ENCODE measurements at places on chromosomes 4 and X.
A peak's percentile ranks its signal among the peaks of the same experiment; 100 is the strongest.

DNA sequence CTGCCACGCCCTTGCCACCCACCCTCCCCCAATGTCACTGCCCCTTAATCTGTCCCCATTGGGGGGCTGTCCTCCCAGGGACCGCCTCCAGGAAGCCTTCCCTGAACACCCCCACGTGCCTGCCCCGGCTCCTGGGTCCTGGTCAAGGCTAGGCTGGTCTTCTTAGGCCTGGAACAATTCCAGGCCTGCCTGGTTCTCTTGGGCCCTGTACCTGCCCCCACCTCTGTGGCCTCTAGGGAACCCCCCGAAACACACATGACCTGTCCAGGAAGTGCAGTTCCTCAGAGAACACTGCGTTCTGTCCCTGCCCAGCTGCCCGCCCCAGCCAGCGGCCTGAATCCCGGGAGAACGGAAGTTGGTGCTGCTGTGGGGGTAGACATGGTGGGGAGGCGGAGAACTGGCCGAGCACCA is 5.1 kb downstream of the MXD4 start:
- DNase-seq, result no peak

DNA sequence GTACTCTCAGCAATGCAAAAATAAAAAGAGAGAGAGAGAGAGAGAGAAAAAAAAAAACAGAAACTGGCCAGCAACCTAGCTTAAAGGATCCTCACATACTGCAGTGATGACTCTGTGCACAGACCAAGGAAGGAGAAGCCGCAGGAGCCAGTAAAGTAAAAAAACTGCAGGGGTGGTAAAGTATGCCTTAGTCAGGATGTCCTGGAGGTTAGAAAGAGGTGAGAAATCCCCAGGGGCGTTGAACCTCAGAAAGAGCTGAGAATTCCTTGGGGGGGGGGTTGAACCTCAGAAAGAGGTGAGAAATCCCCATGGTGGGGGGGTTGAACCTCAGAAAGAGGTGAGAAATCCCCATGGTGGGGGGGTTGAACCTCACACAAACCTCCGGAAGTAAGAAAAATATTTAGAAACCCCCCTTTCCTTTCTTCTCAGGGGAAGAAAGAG is 48.0 kb downstream of the MAGEA9 start:
- peak; percentile 19 for DNase-seq

DNA sequence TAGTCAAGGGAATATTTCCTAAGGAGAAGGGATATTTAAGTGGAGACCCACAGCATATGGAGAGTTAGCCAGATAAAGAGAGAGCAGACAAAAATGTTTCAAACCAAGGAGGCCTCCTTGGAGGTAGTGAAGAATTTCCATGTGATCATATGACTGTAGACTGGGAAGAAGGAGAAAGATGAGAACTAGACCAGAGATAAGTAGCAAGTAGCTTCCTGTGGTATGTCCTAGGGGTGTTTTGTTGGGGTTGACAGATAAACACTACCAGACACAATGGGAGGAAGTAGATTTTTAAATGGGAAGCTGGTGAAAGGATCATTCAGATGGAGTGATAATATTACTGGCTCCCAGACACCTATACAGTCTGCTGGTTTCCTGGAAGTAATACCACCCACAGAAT is 13.6 kb downstream of the SYAP1 start:
- no peak for DNase-seq

DNA sequence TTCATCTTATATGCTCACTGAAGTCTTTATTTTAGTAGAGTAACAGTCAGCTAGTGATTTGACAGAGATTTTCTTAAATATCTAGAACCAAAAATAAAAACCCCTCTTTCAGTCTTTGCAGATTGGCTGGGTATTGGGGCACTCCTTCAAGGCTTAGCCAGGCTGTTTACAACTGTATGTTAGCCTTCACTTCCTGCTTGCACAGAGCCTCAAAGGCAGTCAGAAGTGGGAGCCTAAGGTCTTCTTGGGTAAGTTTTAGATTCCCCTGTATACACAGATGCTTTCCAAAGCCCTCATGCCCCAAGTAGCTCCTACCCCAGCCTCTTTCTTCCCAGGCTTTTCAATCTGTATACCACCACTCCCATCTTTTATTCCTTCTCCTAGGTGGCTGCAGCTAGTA is 136.1 kb upstream of the STIM2 start:
- DNase-seq, result no peak

- DNase-seq, result no peak
Observed at GRCh38 chrX:135264206-135264605, 12.3 kb downstream of the ETDA start.

- DNase-seq, result no peak
Observed at GRCh38 chr4:123922847-123923246, 526.3 kb downstream of the SPRY1 start.

- no peak for DNase-seq
Observed at GRCh38 chr4:154961263-154961662, 180.2 kb downstream of the RBM46 start.

DNA sequence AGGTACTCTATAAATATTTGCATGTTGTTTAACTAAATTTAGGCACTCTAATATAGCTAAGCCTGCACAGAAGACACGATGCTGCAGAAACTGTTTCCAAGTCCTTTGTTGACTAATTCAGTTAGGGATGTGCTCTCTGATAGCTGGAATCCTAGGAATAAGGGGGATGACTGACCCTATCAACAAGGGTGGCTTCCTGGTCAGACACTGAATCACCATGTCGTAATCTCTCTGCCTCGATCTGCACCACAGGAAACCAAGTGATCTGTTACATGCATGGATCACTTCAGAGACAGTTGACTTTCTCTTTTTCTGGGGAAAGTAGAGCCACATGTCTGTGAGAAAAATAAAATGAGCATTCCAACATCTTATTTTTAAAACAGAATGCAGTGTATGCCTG is 169.1 kb downstream of the GUCY2F start:
- no peak for DNase-seq

- DNase-seq, result no peak
Observed at GRCh38 chr4:89357340-89357739, 49.7 kb upstream of the GPRIN3 start.

GRCh38 chr4:8701126-8702019 is 108.8 kb downstream of the CPZ start:
- no peak for DNase-seq

DNA sequence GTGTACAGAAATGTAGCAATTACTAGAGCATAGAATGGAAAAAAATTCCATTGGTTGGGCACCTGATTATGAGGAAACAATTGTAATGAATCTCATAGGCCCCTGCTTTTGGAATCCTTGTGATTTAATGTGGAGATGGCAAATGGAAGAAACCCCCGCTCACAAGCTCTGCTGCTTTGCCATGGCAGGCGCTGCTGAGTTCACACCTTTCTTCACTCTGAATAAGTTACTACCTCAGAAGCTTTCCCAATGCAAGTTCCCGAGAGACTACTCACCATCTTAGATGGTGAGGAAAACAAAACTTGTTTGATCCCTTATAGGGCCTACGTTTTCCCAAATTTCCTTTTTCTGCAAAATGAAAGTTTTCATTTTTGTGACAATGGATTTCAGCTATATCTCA is 266.6 kb upstream of the TAPT1 start:
- DNase-seq, result no peak

DNA sequence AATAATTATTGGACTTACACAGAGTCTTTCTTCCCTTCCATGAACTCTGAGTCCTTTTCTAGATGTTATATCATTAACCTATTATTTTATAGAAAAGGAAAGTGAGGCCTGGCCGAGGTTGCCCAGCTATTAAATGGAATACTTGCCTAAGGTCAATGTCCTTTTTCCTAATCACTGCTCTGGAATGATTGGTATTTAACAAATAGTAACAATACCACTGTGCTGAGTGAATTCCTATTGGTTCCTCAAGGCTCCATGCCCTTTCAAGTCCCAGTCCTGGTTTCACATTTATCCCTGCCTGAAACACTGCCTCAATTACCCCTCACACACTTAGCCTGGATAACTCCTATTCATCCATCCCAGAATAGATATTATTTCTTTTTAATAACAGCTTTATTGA is 6.2 kb downstream of the TCEAL9 start:
- no peak for DNase-seq

- no peak for DNase-seq
Observed at GRCh38 chr4:159178979-159179969, 76.4 kb downstream of the RAPGEF2 start.

- DNase-seq, result no peak
Observed at GRCh38 chr4:126750723-126751122, 882.0 kb upstream of the INTU start.

- no peak for DNase-seq
Observed at GRCh38 chrX:19865567-19866363, 21.6 kb downstream of the SH3KBP1 start.

DNA sequence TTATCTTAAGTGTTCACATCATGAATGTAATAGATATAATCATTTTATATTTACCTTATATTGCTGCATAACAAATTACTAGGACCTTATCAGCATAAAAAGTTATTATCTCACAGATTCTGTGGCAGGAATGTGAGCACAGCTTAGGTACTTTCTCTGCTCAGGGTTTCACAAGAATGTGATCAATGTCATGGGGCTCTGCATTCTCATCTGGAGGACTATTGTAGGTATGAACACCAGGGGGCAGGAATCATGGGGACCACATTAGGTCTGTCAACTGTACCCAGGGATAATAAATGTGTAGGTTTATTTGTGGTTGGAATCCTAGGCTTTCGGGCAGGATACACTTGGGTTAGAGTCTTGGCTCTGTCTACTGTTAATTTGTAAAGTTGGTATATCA is 519.2 kb downstream of the ARAP2 start:
- DNase-seq, result no peak

DNA sequence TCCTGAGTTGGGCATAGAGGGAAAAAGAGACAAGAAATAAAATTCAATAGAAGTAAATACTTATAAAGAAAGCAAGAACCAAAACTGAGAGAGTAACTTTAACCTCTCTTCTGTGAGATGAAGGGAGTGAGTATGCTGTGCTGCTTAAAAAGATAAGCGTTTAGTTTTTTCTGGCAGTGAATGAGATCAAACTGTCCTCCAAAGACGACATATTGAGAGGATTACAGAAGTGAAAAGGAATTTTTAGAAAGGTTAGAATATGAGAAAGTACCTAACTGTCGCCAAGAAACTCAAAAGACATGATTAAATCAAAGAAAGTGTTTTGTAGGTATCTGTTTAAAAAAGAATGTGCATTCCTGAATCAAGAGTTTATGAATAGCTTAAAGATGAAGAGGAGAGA is 16.0 kb downstream of the GAB1 start:
- DNase-seq, result no peak

- DNase-seq, result no peak
Observed at GRCh38 chr4:150283689-150284088, 205.4 kb downstream of the DCLK2 start.

DNA sequence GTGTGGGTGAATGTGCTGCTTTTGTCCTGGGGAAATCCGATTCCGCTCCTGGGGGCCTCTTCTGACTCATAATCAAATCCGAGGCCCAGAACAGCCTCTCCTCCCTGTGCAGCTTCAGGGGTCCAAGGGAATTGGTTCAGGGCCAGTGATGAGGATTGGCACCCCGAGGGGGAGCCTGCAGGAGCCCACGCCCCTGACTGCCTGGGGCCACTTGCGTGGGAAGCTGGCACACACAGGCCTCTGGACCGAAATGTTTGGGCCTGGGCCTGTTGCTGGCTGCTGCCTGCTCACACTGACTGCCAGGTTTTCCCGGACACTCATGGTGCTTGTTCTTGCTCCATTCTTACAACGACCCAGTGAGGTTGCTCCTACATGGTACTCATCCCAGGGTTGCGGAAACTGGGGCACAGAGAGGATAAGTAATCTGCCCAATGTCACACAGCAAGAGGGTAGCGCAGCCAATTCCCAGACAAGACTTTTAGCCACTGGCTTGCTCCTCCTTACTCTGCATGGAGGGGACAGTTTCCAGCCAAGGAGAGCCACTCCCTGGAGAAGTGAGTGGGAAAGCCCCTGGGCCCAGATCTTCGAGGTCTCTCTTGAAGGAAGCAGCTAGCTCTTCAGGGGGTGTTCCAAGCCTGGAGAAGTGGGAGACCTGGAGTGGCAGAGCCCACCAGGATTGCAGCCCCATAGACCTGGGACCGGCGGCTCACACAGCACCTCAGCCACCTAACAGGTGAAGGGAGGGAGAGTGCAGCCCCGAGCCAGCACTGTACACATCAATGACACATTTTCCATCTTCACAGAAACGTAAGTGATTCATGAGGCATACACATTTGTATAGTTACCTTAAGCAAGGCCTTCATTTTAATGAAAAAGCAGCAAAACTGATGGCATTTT is 20.3 kb downstream of the CFAP99 start:
- no peak for DNase-seq

- DNase-seq, result no peak
Observed at GRCh38 chr4:109873791-109874514, 26.0 kb downstream of the LRIT3 start.

GRCh38 chrX:100090931-100091330 is 319.1 kb downstream of the PCDH19 start:
- no peak for DNase-seq

GRCh38 chrX:107758231-107758766 is 17.3 kb downstream of the TSC22D3 start:
- no peak for DNase-seq

GRCh38 chrX:65035446-65035770 is 59.2 kb upstream of the ZC4H2 start:
- no peak for DNase-seq

DNA sequence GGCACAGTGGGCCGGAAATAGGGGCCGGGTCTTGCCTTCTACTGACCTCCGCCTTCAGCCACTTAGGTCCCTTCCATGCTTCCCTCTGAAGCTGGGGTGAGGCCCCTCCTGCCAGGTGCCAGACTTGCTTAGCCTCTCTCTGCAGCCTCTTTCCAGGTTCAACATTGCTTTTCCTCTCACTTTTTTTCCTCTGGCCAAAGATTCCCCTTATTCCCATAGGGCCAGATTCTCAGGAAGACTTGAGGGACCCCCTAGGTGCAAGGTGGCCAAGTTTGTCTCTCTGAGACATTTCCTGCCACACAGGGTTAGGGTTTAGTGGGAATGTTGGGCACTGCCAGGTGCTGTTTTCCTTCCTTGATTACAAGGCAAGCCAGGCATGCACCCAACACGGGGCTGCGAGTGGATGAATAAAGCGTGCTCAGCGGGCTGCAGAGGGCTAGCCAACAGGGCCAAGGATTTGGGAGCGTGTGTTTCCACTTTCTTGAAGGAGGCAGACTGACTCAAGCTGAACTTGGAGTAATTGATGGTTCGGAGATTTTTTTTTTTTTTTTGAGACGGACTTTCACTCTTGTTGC is 7.6 kb upstream of the GJB1 start:
- no peak for DNase-seq

DNA sequence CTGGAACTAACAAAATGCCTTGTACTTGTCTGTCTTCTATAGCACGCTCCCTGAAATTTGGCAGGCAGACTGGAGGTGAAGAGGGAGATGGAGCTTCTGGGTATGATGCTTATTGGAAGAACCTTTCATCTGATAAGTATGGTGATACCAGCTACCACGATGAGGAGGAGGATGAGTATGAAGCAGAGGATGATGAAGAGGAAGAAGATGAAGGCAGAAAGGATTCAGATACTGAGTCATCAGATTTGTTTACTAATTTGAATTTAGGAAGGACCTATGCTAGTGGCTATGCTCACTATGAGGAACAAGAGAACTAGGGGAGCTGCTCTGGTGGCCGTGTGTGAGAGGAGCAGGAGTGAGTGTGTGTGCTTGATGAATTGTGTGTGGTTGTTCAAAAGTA is 13.0 kb downstream of the ZNF330 start:
- DNase-seq, result no peak

Data from stimulated activated CD4-positive, alpha-beta T cell treated with anti-CD3 and anti-CD28 coated beads, Interleukin-4, amount 100 ng/mL, for 4 hours (primary cell).